ENCODE measurements at places on chromosomes 16 and 17. TPM values are rescaled to one million over a fixed set of nuclear protein-coding genes. Genes with fewer than 3 reads are reported as not detected.
A peak's percentile ranks its signal among the peaks of the same experiment; 100 is the strongest.

KLHL10 gene
- total RNA-seq = not detected

PRR29 gene
- 0.51 TPM for total RNA-seq

DNA sequence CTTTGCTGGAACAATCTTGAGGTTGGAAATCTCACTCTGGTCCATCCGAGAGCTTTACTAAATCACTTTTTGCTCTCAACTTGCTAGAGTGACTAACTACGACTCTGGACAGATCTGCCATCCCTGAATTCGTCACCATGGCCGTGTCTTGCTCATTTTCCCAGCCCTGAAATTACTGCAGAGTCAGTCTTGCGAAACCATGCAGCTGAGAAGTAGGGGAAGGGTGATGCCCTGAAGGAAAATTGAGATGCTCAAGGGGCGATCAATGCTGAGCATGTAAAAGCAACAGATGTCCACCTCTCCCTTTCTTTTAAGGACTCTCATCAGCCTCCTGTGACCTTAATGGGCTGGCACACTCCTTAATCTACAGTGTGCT, 18.8 kb downstream of the PCTP start:
- H3K27ac ChIP-seq = no peak overlapping the region
- H3K4me3 ChIP-seq = no peak overlapping the region
- H3K36me3 ChIP-seq = peaks cover 5% of the 10 kb centered on the region
- DNase-seq = no peak
- H3K4me1 ChIP-seq = no peaks in the 10 kb centered on the region

GRCh38 chr16:66588981-66589713, 9.9 kb downstream of the CMTM2 start:
- H3K4me3 ChIP-seq = no peak overlapping the region
- DNase-seq = peak; percentile 54
- no peak overlapping the region for H3K27ac ChIP-seq

DNA sequence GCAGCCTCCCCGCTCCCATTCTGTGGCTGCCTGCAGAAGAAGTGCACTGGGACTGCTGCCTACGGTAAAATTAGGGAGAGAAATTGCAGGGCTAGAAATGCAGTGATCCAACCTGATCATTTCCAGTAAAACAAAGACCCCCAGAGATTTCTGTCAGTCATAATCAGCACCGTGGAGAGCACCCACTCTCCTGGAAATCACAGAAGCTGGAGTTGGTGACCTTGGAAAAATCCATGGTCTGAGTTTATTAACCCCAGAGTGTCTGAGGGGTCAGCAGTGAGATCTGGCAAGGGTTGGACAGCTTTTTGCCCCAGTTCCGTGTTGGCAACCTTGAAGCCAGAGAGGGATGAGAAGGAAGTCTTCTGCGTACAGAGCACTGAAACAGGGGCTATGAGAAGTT, 7.8 kb downstream of the SYCE1L start:
- H3K4me1 ChIP-seq = peaks cover 4% of the 10 kb centered on the region
- no peak overlapping the region for H3K4me3 ChIP-seq
- no peaks in the 10 kb centered on the region for H3K36me3 ChIP-seq
- no peaks in the 10 kb centered on the region for H3K27me3 ChIP-seq
- DNase-seq = no peak

DNA sequence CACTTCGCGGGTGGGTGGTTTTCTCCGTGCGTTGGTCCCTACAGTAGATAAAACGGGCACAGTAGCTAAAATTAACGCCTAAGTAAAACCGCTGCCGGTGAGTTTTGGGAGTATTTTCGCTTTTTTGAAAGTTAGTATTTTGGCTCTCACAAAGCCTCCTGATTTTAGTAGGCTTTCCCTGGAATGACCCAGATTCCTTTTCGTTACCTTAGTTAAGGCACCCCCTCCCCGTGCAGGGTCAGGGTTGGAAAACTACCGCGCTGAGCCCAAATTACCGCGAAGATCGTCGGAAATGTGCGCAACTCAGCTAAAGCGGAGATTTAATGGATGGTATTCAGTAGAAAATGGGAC, 28.3 kb upstream of the ST6GALNAC1 start:
- H3K27me3 ChIP-seq = no peaks in the 10 kb centered on the region
- H3K36me3 ChIP-seq = no peaks in the 10 kb centered on the region
- peak overlapping the region; percentile 80 for H3K4me3 ChIP-seq
- no peak for DNase-seq
- peaks cover 35% of the 10 kb centered on the region for H3K4me1 ChIP-seq
- peak overlapping the region; percentile 66 for H3K27ac ChIP-seq

LHX1 gene
- total RNA-seq = 0.51 TPM

GRCh38 chr17:51375771-51376170, 115.4 kb downstream of the UTP18 start:
- DNase-seq = no peak
- H3K4me3 ChIP-seq = no peak overlapping the region
- peaks cover 10% of the 10 kb centered on the region for H3K4me1 ChIP-seq
- no peak overlapping the region for H3K27ac ChIP-seq
- no peaks in the 10 kb centered on the region for H3K27me3 ChIP-seq
- H3K36me3 ChIP-seq = no peaks in the 10 kb centered on the region

DNA sequence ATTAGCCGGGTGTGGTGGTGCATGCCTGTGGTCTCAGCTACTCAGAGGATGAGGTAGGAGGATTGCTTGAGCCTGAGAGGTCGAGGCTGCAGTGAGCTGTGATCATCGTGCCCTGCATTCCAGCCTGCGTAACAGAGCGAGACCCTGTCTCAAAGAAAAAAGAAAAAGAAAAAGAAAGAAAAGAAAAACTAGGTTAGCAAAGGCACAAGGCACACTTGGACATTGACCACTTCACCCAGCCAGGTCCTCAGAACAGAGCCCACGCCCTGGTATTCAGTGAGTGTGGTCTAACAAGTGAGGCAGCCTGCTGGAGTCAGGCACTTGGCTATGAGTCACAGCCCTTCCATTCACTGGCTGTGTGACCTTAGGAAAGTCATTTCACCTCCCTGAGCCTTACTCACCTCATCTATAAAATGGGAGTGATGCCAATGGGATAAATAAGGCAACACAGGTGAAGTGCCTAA, 10.4 kb downstream of the MILR1 start:
- no peak overlapping the region for H3K4me3 ChIP-seq
- no peaks in the 10 kb centered on the region for H3K27me3 ChIP-seq
- H3K36me3 ChIP-seq = no peaks in the 10 kb centered on the region
- H3K27ac ChIP-seq = no peak overlapping the region
- no peak for DNase-seq

KCNAB3 gene
- total RNA-seq = 6.7 TPM

GRCh38 chr16:75745242-75745641, 19.0 kb upstream of the CPHXL start:
- no peak overlapping the region for H3K4me3 ChIP-seq
- H3K4me1 ChIP-seq = no peaks in the 10 kb centered on the region
- peaks cover 4% of the 10 kb centered on the region for H3K27me3 ChIP-seq
- no peak for DNase-seq

DNA sequence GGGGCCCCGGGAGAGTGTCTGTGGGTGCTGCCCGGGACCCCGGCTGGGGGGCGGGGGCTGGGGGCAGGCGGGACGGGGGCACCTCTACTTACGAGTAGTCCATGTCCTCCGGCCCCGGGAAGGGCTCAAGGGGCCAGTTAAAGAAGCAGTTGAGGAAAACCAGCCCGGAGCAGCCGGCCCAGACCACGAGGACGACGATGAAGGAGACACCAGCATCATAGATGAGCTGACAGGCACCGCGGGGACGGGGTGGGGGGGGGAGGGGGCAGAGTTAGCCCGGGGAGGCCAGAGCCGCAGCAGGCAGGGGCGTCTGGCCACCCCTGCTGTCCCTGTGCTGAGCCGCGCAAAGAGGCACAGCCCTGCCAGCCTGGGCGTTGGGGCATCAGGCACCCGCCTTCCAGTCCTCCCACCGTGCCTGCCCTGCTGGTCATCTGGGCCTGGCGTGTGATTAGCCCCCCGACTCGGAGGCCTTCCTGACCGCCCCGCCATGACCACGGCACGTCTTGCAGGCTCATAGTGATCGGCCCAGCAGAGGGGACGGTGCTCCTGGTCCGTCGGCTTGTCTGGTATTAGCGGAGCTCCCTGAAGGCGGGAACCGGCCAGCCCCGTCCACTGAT, 29.0 kb upstream of the PITPNA start:
- H3K4me1 ChIP-seq = no peaks in the 10 kb centered on the region
- H3K27me3 ChIP-seq = no peaks in the 10 kb centered on the region

GRCh38 chr17:12180644-12181261, 160.1 kb downstream of the MAP2K4 start:
- no peak overlapping the region for H3K4me3 ChIP-seq
- H3K36me3 ChIP-seq = no peaks in the 10 kb centered on the region
- H3K4me1 ChIP-seq = no peaks in the 10 kb centered on the region

DOC2A gene
- total RNA-seq = 0.42 TPM

DNA sequence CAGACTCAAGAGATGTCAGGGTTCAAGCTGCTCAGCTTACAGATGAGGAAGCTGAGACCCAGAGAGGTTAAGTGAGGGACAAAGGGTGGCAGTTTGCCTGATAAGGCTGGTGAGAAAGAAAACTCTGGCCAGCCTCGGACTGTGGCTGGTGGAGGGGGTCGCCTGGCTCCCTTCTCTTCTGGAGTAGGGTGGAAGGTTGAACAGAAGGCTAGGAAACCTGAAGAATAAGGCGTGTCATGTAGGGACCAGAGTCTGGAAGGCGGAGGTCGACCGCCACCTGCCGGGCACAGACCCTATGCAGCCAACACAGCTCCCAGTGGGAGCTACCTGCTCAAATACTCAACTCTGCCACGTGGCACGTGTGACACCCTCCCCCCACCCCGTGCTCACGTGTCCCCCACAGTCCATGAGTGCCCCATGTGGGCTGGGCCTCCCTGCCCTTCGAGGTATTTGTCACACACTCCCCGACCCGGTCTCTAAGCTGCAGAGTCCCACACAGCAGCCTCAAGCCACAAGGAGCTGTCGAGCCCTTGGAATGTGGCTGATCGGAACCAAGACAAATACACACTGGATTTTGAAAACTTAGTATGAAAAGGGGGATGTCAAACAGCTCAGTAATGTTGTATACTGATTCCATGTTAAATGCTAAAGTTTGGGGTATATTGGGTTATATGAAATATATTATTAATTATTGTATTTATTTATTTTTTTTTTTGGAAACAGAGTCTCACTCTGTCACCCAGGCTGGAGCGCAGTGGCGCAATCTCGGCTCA, 11.8 kb downstream of the HID1 start:
- no peaks in the 10 kb centered on the region for H3K36me3 ChIP-seq
- no peak overlapping the region for H3K4me3 ChIP-seq
- no peak overlapping the region for H3K27ac ChIP-seq
- no peaks in the 10 kb centered on the region for H3K4me1 ChIP-seq
- peak; percentile 12 for DNase-seq

All from CD8-positive, alpha-beta memory T cell (primary cell).